ENCODE measurements at places on chromosomes 7 and 10.

- DNase-seq = peak; percentile 49
Observed at GRCh38 chr10:132687181-132687892, 98.6 kb downstream of the NKX6-2 start.

DNA sequence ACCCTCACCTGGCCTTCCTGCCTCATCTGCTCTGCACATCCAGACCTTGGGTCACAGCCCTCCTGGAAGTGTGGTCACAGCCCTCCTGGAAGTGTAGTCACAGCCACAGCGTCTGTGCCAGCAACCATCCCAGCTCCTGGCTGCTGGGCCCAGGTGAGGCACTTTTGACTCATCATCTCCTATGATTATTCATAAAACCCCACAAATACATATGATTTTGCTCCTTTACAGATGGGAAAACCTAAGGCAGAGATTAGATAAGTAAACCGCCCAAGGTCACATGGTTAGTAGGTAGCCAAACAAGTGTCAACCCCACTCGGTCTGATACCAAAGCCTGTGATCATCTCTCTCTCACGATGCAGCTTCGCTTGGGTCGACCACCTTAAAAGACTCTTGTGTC is 94.3 kb downstream of the PRLHR start:
- DNase-seq = no peak

- no peak for DNase-seq
Observed at GRCh38 chr7:52325237-52325636, 710.2 kb upstream of the POM121L12 start.

DNA sequence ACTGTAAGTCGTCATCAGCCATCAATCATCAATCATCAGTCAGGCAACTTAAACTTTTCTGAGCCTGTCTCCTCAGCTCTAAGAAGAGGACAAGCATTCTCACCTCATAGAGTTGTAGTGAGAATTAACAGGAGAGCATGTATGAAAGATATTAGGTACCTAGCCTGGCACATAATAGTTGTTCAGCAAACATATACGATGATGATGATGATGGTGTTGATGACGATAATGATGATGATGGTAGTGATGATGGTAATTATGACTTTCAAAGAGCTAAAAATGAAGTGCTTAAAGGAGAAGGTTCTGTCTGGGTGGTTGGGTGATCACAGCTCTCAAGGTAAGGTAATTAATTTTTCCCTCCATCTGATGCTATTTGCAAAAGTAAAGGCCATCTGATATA is 55.1 kb upstream of the ADRB1 start:
- DNase-seq = no peak

DNA sequence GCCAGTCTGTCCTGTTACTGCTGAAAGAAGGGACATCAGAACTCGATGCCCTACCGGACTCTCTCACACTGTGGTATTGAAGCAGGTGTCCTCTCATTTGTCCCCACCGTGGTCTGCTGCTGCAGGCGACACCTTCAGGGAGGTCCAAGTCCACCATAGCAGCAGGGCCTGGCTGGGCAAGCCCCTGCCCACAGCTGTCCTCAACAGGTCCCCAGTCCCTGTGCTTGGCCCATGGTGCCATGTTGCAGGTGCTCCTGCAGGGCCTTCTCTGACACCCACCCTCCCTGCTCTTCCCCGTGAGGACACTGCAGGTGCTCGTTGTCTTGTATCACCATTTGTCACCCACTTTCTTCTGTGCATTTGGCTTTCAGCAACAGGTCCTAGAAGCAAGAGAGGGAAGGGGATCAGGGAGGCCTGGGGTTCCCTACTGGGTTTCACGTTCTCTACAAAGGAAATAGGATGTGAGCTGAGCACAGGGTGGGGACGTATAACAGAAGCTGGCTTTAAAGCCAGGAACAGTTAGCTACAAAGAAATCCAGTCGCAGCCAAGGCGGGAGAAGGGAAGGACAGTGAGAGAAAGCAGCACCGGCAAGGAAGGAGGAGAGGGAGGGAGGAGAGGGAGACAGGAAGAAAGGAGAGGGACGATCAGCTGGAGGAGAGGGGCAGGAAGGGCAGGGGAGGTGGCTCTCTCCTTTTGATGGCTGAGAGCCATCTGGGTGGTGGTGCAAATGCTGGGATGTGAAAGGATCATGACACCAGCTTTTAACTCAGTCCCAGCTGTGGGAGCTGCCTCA is 117.7 kb upstream of the FRMD4A start:
- DNase-seq = no peak

GRCh38 chr7:17690030-17690429 is 250.3 kb downstream of the SNX13 start:
- DNase-seq = no peak

DNA sequence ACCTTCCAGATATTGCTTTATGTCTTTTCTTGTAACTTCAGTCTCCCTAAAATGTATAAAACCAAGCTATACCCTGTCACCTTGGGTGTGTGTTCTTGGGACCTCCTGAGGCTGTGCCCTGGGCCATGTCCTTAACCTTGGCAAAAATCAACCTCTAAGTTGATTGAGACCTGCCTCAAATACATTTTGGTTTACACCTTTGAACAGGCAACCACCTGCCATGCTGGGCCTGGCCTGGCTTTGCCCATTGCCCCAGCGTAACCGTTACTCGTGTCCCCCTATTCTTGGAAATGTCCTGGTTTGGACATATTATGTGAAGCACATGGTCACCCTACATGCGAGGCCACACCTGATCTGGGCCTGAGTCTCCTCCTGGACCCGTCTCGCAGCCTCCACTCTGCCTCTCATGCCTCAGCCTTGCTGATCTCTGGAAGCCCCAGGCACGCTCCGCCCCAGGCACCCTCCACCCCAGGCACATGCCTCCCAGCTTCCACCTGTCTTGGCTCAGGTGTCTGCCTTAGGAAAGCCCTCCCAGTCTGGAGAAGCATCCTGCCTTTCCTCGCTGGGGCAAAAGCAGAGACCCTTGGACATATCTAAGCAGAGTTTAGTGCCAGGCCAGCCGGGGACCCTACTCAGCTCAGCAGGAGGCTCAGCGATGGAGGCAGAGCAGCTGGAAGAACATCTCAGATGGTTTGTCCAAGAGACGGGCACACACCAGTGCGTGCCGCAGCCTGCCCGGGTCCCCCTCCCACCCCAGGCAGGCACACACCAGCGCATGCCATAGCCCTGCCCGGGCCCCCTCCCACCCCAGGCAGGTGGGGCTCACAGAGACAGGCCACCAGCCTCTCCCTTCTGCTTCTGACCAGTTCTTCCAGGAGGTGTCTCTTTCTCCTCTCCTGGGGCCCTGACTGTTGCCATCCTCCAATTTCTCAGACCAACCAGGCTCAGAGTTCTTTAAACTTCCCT is 4.0 kb upstream of the VIPR2 start:
- no peak for DNase-seq

All from left lung (tissue), 14 donors.